ENCODE measurements at places on chromosomes 1 and 21.

DNA sequence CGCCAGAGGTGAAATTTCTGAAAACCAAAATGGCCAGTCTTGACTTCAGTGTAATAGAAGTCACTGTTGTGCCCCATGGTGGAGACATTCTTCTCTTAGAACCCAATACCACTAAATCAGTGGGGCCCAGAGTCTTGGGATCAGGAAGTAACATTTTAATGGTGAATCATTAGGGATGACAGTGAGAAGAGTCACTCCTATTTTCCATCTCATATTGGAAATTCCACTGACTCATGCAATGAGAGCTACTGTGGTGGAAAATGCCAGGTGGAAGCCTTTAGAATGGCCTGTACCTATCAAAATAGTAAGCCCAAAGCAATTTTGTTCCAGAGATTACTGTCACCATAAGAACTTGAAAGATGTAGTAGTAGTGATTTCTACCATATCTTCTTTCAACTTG, 20.6 kb upstream of the PPM1J start:
- DNase-seq = no peak

DNA sequence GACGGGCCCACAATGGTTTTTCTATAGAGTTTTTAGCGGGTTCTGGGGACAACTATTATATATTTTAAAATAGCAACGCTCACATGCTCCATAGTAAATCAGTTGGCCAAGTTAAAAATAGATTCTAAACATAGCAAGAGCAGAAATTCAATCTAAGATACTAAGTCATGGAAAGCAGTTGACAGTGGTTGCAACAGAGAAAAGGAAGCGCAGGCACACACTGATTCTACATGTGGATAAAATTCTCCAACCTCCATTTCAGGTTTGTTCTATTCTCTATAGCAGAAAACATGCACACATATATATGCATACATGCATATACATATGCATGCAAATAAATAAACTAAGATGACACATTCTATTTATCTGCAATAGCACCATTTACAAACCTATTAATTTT, 89.6 kb upstream of the HNRNPU start:
- no peak for DNase-seq

- no peak for DNase-seq
Measured at GRCh38 chr1:238777551-238777950, 608.8 kb upstream of the CHRM3 start.

DNA sequence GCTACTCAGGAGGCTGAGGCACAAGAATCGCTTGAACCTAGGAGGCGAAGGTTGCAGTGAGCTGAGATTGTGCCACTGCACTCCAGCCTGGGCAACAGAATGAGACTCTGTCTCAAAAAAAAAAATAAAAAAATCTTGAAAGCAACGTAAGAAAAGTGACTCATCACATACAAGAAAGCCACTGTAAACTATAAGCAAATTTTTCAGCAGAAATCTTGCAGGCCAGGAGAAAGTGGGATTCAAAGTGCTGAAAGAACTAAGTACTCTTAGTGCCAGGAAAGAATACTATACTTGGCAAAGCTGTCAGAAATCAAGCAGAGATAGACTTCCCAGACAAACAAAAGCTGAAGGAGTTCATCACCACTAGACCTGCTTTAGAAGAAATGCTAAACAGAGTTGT, 4.4 kb upstream of the HMGN1 start:
- no peak for DNase-seq

DNA sequence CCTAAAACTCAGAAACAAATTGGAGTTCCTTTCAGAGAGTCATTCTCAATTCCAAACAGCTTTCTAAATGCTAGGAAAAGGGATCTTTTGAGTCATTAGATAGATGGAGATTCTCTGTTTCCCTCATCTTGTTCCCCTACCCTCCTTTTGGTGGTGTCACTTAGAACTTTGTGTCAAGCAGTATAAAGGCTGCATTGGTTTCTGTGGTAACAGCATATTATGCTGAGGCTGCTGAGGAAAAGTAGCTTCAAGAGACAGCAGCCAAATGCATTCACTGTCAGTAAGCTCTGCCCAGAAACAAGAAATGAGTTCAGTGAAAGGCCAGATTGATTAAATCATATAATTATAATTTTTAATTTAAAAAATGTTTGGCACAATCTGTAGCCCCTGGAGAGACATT, 144.1 kb downstream of the LRRC40 start:
- no peak for DNase-seq

- DNase-seq = no peak
Measured at GRCh38 chr1:67190410-67190809, 24.2 kb downstream of the IL23R start.

- no peak for DNase-seq
Measured at GRCh38 chr1:9399510-9400424, 107.1 kb downstream of the SPSB1 start.

DNA sequence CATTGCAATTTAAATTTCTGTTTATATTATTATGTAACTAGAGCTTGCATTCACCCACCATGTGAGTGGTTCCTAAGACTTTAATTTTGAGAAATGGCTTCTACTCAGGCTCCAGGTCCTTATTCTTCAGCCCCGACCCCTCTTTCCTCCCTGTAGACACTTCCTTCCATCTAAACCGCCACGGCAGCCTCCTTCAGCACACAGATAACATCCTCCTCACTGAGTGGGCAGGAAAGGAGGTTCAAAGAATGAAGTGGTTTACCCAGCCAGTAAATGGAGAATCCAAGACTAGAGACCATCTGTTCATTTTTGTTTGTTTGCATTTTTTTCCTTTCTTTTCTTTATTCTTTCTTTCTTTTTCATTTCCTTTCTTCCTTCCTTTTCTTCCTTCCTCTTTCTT, 37.1 kb upstream of the SOD1 start:
- no peak for DNase-seq

DNA sequence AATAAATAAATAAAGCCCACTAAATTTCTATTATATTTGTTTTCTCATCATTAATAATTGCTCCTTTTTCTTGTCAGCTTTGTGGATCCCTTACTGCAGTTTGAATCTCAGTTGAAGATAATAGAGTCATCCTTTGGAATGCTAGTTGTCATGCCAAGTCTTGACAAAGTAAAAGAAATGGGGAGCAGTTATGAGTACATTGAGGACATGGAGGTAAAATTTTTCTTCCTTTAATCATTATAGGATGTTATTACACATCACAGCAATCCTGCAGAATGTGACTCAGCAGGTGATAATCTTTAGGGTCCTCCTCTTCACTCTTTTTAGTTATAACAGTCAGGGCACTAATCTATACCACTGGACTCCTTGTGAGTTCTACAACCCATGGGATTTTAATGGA, 24.1 kb downstream of the MROH9 start:
- no peak for DNase-seq

GRCh38 chr1:80003250-80003649, 996.7 kb upstream of the ADGRL4 start:
- no peak for DNase-seq

- DNase-seq = no peak
Measured at GRCh38 chr1:243944429-243945160, 94.6 kb upstream of the AKT3 start.

GRCh38 chr21:39575775-39576174, 37.0 kb upstream of the B3GALT5 start:
- DNase-seq = no peak
